ENCODE measurements at places on chromosomes 2 and 18.

GRCh38 chr2:82697231-82697630 lies 1761.8 kb downstream of the SUCLG1 start:
- no peak for DNase-seq

DNA sequence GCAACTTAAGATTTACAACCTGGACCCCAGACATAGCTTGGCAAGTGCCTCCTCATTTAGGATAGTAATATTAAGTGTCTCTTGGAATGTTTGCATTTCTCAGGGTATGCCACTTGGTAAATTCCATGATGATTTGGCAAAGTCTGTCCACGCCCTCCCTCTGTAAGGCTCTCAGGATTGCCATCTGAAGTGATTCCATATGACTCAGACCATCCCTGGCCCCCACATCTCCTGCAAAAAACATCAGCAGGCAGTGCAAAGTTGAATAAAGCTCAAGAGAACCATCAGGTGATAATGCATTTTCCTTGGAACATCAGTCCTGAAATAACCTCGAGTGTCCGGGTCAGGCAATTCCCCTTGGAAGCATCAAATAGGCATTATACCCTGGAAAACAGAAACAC lies 27.1 kb upstream of the PIEZO2 start:
- DNase-seq: no peak

DNA sequence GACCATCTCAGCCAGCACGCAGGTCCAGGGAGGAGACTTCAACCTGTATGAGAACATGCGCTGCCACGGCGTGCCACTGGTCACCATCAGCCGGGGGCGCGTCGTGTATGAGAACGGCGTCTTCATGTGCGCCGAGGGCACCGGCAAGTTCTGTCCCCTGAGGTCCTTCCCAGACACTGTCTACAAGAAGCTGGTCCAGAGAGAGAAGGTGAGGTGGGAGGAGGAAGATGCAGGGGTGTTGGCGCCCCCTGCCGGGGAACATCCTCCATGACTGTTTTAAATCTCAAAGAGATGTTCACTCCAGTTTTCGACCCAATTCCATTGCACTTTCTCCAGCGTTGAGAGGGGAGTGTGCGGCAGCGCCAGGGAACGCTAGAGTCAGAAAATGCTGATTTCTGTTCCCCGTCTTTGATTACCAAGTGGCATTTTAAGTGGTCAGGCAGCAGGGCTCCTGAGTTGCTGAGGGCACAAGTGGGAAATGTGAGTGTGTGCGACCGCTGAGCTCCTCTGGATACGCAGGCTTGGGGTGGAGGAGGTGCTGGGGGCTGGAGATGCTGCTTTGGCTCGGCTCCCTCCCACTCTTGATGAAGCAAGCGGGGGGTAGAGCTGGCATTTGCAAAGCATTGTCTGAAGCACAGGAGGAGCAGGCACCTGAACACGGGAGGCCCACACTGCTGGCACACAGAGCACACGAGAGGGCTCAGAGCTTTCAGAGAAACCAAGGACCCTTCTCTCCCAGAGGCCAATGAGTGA lies 27.7 kb upstream of the MAPRE3 start:
- peak; percentile 45 for DNase-seq

DNA sequence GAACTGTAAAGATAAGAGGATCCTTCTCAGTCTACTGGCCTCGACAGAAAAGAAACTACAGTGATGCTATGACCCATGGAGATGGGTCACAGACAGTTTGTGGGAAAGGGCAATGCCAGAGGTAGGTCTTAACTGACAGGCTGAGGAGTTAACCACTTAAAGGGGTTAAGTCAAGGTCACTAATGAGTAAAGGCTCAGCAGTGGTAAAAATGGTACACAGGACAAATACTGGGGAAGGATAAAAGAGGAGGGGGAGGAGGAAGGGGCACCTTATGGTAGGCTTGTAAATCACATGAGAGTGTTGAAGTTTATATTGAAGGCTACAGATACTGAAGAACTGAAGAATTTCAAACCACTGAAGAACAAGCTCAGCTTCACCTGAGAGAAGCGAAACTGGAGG lies 9.9 kb downstream of the IER3IP1 start:
- no peak for DNase-seq

DNA sequence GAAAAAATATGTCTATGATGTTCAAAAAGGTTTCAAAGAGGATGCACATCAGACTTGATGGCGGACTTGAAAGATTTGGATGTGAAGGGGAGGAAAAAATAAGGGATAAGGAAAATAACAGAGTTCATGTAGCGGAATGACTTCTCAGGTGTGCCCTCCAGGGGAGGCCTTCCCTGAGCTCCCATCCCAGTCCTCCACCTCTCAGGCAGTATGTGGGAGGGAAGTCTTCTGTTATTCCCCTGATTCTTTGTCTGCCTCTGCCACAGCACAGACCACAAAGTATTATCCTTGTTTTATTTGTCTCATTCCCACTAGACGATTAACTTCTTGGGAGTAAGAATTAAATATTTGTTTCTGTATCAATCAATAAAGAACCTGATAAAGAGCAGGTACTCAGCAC lies 17.7 kb downstream of the COL5A2 start:
- DNase-seq: no peak

Data from stimulated activated CD4-positive, alpha-beta T cell treated with anti-CD3 and anti-CD28 coated beads, Interleukin-15, amount 100 ng/mL, for 1 hour (primary cell).